NCI-H2081 treated with DMSO at 0.1 percent for 48 hours (cell line): ENCODE measurements at places on chromosomes 1 and 21.

GRCh38 chr1:228457017-228457395 is 30.2 kb upstream of the RNF187 start:
- DNase-seq: no peak

DNA sequence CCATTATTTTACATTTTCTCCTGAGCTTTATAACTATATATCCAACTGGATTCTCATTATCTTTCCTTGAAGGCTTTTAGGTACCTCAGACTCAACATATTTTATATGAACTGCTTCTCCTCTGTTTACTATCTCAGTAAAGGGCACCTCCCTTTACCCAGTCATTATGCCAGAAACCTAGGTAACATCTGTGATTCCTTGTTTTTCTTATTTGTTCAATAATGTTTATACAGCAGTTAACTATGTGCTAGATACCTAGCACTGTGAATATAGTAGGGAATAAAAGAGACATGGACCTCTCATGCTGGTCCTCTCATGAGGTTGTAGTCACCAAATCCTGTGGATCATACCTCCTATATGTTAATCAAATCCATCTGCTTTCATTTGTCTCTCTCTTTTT is 25.6 kb downstream of the PPP1R12B start:
- DNase-seq: peak; percentile 66

DNA sequence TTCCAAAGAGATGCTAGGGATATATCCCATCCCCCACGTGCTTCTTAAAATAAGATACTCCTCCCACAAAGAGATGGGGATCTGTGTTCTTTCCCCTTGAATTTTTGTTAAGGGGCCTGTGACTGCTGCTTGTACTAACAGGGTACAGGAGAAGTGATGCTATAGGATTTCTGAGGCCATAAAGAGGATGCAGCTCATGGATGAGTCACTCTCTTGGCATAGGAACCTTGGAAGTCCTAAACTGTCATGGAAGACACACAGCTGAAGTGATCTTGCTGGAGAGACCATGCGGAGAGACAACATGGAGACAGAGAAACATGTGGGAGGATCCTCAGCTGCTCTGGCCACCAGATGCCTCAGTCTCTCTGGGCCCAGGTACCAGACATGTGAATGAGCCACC is 157.2 kb downstream of the S1PR1 start:
- no peak for DNase-seq

DNA sequence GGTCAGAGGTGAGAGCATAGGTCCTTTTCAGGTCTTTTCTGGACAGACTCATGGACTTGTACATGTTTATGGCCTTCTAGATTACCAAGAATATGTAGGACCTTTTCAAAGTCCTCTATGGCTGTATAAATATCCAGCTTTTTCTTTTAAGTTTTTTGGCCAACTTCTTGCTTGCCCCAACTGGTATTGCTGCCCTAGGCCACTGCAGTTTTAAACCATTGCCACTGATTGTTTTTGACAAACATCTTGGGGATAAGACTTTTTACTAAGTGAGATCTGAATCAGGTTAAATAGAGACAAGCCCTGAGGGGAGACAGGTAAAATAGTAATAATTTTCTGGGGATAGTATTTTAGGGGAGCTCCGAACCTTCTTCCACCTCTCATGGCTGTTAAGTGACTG is 14.8 kb upstream of the DDR2 start:
- no peak for DNase-seq

DNA sequence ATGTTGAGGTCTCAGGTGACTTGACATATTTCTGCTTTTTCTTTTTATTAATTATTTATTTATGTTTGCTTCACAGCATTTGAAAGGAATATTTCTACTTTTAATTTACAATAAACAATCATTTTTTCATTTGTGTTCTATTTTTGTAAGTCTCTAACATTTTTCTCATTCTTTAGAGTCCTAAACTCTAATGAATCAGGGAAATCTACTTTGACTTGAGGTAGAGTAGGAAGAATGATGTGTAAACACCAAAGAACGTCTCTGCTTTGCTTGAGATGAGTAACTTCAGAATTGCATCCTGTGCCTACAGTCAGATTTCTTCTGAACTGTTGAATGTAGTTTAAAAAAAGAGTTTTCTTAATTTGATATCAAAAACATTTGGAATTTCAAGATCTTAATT is 65.2 kb downstream of the CNST start:
- DNase-seq: no peak

GRCh38 chr1:33099290-33100118 is 18.6 kb downstream of the AZIN2 start:
- no peak for DNase-seq

DNA sequence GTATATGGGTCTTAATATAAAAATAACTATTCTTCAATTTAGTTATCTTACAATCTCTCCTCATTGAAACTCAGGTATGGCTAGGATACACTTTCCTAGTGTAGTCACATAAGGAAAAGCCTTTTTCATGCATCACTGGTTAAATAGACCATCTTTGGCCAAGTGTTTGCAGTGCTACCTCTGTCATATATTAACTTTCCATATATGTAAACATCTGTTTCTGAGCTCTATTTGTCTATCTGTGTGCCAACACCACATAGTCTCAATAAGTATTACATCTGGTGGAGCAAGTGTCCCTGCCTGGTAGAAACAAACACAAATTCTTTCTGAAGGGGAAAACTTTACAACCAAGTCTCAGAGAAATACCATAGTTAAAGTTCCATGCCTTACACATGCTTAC is 134.6 kb downstream of the TSEN15 start:
- DNase-seq: no peak

GRCh38 chr1:17486242-17486641 is 46.8 kb upstream of the RCC2 start:
- DNase-seq: no peak

- DNase-seq: no peak
Measured at GRCh38 chr1:115457289-115457688, 119.2 kb upstream of the NGF start.

DNA sequence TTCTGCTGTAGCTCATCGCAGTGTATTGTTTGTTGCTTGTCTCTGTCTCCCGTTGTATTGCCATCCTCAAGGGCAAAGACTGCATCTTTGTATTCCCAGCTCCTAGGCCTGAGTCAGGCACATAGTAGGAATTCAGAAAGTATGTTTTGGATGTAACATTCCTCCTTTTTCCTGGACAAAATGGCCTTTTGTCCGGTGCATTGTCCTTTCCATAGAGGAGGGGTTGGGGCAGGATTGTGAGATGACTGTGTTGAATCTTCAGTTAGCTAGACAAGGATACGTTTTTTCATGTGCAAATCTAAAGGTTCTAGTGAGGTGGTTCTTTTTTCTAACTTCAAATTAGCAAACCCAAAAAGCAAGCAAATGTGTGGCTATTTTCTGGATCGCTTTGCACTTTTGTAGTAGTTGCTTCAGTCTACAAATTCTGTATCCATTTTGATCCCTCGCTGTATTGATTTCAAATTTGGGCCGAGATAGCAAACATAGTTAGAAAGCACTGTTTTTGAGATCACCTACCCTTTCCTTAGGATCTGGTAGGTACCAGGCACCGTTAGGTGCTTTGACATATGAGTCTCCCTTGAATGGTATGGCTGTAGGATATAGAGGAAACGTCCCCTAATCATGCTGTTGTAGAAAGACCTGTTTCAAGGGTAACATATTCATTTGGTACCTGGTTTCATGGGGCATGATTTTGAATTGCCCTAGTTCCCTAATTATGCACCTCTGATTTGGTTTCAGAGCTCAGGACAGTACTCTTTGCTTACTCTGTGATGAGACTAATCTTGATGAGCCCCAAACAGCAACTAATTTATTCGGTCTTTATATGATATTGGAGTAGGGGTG is 1.2 kb downstream of the PPP1R8 start:
- no peak for DNase-seq

- peak; percentile 98 for DNase-seq
Measured at GRCh38 chr1:156728599-156729462, at the start of gene ISG20L2. TSS of gene ISG20L2 (minus strand) at chr1:156728766. CDS start at chr1:156727652, 1,114 bp downstream.

GRCh38 chr1:210024996-210025395 is 87.0 kb downstream of the SYT14 start:
- no peak for DNase-seq

GRCh38 chr21:30577766-30578165 is 12.4 kb downstream of the KRTAP22-2 start:
- no peak for DNase-seq
